ENCODE measurements at places on chromosomes 6 and 20.
A peak's percentile ranks its signal among the peaks of the same experiment; 100 is the strongest.

GRCh38 chr6:75094614-75095200 lies 111.1 kb downstream of the COL12A1 start:
- no peak for DNase-seq

GRCh38 chr20:50826121-50826520 lies 31.3 kb downstream of the BCAS4 start:
- DNase-seq, result no peak

GRCh38 chr6:94859924-94860323 lies 717.4 kb upstream of the MANEA start:
- no peak for DNase-seq

GRCh38 chr6:147715035-147715434 lies 206.5 kb downstream of the SAMD5 start:
- DNase-seq, result no peak

DNA sequence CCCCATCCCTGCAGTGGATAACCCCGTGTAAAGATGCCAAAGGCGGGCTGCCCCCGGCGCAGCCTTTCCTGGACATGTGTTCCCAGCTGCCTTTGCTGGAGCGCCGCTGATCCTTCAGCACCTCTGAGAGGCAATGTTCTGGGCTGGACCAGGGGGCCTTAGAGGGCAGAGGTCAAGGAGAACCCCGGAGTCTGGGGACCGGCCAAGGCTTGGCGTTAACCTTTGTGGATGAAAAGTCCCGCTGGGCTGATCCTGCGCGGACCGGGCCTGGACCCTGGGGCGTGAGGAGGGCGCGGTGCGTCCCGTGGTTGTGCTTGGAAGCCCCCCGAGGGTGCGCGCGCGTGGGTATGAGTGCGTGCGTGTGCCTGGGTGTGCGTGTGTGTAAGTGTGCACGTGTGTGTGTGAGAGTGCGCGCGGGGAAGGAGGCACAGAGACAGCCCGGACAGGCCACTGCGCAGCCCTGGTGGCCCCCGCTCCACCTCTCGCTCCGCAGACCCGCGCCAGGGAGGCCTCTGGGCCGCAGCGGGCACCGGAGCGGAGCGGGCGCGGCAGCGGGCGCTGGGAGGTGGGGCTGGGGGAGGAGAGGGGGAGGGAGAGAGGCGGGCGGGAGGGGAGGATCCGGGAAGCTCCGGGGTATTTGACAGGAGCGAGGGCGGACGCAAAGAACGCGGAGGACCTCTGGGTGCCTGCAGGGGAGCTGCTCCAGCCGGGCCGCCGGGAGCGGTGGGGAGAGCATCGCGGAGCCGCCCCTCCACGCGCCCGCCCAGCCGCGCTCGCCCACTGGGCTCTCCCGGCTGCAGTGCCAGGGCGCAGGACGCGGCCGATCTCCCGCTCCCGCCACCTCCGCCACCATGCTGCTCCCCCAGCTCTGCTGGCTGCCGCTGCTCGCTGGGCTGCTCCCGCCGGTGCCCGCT lies at the start of gene SMOC2:
SMOC2 (plus strand) TSS at position 665 of the 914 bp plus-strand sequence; CDS start at position 852, 187 bp downstream.
- peak; percentile 27 for DNase-seq

- DNase-seq, result no peak
These were observed 859 bp downstream of the C20orf202 start for GRCh38 chr20:1204113-1204512.

DNA sequence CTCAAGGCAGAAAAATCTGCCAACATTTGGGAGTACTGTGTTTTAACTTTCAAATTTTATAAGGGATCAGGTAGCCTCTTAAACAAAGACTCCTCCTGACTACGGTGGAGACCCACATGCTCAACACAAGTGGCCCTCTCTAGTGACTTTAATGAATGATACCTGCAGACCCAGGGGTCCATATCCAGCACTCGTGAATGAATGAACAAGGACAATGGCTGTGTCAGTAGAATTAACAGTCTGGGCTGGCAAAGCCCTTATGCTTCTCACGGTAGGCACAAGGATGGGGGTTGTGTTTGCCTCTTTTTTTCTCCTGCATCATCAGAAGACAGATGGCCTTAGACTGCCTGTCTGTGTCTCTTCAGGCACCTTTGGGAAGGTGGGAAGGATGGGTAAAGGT lies 112.6 kb upstream of the TRAF3IP2 start:
- DNase-seq, result no peak

- DNase-seq, result peak; percentile 18
These were observed 112.0 kb downstream of the LAMP5 start for GRCh38 chr20:9626357-9626756.

DNA sequence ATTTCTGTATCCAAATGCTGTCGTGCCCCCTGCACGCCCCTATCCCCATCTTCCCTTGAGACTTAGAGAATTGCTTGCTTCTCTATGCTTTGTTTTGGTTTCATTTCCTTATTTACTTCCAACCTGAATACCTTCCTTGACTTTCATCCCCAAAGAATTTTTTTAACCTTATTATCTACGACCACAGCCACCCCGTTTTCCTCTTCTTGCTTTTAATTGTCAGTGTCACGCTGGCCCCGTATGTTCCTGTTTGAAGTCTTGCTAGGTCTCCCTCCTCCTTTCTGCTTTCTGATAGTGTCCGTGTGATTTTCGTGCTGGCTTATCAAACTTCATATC lies 40.1 kb downstream of the RNF217 start:
- DNase-seq, result no peak

GRCh38 chr20:49727478-49727877 lies 13.8 kb upstream of the B4GALT5 start:
- no peak for DNase-seq

GRCh38 chr6:15312500-15312899 lies 66.6 kb downstream of the JARID2 start:
- no peak for DNase-seq

DNA sequence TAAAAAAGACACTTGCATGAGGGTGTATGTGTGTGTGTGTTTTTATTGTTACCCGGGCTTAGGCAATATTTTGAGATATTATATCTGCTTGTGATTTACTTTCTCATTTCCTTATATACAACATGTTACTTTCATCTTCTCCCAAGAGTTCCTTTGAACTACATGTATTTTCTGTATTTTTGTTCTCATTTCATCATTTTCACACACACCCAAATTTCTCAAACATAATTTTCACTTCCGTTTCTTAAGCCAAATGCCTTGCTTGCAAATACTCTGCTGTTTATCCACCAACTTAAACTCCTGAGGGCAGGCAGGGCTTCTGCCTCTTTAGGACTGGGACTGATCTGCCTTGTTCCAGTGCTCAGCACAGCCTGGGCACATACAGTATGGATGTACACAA lies 69.3 kb upstream of the FYN start:
- DNase-seq, result no peak

DNA sequence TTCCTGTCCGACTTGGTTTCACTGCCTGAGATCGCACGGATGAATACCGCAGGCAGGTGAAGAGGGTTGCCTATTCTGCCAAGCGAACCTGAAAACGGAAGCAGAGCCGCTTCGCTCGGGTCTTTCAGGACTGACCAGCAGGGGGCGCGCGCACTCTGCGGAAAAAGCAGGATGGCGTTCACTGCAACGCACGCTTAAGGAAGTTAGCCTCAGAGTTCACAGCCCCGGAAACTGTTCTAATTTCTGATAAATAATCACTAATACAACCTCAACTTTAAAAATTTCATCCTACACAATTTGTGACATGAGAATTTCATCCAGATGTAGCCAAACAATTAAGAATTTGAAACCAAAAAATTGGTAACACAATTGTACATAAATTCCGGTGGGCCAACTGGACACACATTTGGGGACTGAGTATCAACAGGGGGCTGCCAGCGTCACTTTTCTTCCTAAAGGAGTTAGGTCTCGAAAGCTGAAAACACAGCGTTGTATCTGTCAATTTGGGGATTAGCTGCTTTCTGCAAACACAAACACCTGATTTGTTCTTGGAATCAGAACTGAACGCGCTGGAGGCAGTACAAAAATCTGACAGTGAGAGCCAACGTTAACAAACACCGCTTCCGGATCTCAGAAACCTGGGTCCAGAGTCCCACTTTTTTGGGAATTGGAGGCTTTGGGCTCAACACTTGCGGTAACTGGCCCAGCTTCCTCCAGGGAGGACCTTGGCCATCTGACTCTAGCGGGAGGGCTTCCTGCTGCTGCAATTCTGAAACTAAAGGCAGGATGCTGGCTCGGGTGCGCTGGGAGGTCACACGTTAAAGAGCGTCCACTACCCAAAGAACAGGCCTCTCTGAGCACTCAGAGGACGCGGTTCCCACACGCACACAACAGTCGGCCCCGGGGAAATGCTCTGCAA lies 8.8 kb downstream of the PXDC1 start:
- peak; percentile 85 for DNase-seq
